ENCODE measurements at places on chromosomes 7 and 10.
A peak's percentile ranks its signal among the peaks of the same experiment; 100 is the strongest.

- DNase-seq: no peak
These were observed 32.7 kb upstream of the HHEX start for GRCh38 chr10:92657024-92657423.

- peak; percentile 82 for DNase-seq
These were observed 82.6 kb upstream of the PRKG1 start for GRCh38 chr10:50991456-50992355.

DNA sequence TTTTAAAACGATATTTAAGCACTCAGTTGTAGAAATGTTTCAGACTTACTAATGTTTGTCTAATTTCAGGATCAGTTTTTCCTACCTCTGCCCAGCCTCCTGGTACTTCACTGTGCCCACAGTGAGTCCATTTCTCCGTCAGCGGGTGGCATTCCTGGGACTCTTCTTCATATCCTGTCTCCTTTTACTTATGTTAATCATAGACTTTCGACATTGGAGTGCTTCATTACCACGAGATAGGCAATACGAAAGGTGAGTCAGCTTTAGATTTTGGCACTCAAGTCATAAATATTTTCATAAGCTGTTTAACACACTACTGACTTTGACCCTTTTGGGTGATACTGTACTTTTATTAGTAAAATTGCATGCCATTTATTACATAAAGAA is 2.1 kb downstream of the ENTPD7 start:
- no peak for DNase-seq

DNA sequence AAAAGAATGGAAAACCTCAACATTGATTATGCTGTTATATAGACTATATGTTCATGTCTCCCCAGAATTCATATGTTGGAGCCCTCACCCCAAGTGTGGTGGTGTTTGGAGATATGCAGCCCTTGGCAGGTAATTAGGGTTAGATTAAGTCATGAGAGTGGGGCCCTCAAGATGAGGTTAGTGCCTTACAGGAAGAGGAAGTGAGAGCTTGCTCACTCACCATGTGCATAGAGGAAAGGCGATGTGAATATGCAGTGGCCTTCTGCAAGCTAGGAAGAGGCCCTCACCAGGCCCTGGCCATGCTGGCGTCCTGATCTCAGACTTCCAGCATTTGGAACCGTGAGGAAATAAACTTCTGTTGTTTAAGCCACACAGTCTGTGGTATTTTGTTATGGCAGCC is 14.8 kb downstream of the ZNF33A start:
- no peak for DNase-seq

DNA sequence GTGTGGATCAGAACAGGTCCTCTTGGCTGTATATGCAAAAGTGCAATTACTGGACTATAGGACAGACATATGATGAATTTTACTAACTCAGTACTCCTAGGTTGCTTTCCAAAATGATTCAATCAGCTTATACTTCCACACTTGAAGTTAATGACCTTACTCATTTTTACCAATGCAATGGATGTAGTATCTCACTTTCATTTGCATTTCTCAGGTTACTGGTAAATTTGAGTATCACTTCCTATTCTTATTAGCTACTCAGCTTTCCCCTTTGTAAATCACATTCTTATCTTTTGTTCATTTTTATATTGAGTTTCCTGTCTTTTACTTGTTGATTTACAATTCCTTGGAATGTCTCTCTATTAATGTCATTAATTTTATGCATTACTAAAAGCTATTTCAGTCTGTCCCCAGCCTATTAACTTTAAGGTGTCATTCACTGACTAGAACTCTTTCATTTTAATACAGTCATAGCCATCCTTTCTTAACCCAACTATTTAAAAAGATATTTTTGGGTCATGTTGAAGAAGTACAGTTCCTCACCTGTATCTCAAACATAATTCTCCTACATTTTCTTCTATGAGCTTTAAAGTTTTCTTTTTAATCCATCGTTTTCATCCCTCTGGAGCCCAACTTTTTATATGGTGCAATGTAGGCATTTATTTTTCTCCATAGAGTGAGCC is 88.6 kb downstream of the VIM start:
- DNase-seq: no peak

DNA sequence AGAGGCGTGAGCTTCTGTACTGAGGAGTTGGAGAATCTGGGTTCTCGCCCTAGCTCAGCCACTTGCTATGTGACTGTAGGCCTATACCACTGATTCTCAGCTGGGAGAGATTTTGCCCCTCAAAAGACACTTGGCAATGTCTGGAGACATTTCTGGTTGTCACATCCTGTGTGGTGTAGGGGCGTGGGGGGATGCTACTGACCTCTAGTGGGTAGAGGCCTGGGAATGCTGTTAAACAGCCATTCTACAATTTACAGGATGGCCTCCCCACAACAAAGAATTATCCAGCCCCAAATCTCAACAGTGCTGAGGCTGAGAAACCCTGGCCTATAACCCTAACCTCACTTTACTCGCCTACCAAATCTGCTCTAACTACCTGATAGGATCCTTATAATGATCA is 58.8 kb upstream of the GAD2 start:
- no peak for DNase-seq

DNA sequence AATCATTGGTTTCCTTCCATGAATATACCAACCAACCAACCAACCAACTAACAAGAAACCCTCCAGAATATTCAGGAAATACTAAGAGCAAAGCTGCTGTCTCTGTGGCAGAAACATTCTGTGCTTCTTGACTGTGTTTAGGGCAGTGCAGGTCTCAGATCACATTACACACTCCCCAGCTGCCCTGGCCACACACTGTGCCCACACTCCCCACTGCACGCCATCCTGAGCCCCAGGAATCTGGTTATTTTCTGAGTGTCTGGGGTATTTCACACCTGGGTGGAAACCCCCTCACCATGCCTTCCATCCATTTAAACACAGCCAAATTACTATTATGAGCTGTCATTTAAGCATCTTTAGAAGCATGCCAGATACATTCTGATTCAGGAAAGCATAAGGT is 183.7 kb upstream of the ANK3 start:
- no peak for DNase-seq

- DNase-seq: peak; percentile 57
These were observed 253.7 kb downstream of the GLRX3 start for GRCh38 chr10:130389906-130390305.

- DNase-seq: no peak
These were observed 409.0 kb downstream of the CDC14C start for GRCh38 chr7:49333180-49333881.

DNA sequence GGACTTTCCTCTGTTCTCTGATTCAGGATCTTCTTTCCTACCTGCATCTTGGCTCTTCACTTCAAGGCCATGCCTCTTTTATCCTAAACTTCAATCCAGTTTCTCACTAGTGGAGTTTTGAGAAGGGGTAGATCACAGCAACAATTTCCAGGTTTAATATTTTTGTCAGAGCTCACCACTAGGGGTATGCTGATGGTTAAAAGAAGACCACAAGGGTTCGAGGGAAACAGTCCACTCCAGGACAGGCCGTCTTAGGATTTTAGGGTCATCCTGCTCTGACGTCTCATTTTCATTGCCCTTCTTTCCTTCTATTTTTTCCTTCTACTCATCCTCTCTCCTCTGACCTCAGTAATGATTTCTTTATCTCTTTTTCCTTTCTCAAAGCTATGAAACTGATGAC is 11.3 kb downstream of the STAG3 start:
- no peak for DNase-seq

DNA sequence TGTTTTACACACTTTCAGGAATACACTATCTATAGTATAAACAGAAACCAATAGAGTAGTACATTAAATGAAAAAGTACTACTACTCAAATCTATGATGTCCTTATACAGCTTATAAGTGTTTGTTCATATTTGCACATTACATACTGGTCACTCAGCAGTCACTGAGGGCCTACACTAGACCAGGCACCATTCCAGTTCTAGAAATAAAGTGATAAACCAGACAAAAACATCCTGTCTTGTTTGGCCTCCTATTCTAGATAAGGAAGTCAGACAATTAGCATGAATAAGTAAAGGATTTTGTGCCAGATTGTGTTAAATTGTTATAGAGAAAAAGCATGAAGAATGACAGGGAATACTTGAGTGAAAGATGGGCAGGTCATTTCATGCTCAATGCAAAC is 219.0 kb downstream of the CRPPA start:
- DNase-seq: no peak

DNA sequence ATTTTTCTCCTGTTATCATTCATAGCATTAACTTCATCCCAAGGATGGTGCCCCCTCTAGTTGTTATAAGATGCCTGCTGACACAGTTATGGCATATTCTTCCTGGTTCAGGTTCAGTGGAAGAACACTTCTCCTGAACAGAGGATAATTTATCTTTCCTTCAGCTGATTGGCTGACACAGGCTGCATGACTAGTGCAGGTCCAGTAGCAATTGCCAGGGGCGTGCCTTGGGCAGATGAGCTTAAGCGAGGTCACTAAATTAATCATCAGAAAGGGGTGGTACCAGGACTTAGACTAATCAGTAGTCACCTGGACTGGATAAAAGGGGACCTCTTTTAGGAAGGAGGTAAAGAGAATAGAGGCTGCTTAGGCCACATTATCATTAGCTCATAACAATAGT is 42.3 kb downstream of the BZW2 start:
- no peak for DNase-seq

DNA sequence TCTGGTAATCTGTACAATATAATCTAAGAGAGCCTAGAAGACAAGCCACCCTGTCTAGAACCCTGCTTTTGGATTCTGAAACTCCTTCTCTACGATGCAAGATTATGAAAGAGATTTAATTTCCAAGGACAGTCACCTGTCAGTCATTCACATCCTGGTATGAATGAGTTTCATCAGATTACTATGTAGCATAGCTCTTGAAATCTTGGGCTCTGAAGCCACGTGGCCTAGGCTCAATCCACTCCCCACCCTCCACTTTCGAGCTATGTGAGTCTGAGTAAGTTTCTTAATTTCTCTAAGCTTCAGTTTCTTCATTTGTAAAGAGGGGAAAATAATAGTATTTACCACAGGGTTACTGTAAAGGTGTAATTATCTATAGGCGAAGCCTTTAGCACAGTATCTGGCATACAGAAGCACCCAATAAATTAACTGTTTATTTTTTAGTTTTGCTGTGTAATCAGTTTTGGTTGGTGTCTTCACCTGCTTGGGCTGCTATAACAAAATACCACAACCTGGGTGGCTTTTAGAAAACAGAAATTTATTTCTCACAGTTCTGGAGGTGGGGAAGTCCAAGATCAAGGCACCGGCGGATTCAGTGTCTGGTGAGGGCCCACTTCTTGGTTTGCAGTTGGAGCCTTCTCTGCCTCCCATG is 71.3 kb downstream of the MYOF start:
- DNase-seq: no peak

DNA sequence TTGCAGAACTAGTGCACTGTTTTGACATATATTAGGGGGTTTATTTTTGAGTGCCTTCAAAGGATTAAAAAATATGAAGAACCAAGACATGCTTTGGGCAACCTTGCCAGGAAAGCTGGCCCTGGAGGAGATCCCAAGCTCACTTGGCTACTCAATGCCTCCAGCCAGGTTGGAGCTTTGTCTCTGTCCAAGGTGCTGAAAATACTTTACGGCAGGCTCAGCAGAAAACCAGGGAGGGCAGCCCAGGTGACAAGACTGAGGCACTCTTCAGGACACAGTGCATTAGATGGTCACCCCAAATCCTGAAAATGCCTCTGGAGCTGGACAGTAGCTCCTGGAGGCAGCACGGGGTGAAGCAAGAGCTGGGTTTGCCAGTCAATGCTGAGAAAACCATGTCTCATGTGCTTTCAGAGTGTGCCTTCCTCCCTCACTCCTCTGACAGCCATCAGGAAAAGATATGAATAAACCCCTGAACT is 5.8 kb upstream of the KCNH2 start:
- no peak for DNase-seq

DNA sequence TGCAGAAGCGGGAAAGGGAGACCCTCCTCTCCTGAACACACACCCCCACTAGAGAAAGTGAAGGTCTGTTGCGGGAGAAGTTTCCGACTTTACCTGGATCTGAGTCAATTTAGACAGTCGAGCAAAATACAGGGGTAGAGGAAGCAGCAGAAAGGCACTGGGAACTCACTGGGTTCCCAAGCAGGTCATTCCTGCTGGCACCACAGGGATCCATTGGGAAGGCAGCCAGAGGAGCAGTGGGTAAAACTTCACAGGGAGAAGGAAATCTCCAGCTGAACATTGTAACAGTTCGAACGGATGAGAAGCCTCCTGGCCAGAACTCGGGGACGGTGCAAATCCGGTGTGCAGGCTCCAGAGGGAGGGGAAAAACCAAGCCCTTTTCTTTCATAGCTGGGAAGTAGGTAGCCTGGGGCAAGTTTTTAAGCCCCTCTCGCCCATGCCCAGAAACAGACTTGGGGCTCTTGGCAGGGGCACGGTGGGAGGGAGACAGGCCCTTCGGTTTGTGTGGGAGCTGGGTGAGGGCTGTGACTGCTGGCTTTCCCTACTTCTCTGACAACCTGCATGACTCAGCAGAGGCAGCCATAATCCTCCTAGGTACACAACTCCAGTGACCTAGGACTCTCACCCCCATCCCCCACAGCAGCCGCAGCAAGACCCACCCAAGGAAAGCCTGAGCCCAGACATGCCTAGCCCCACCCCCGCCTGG is 51.9 kb downstream of the DDC start:
- DNase-seq: no peak

GRCh38 chr7:102125127-102125596 is 161.5 kb upstream of the SH2B2 start:
- no peak for DNase-seq

- no peak for DNase-seq
These were observed 13.5 kb upstream of the HIPK2 start for GRCh38 chr7:139791316-139791715.

DNA sequence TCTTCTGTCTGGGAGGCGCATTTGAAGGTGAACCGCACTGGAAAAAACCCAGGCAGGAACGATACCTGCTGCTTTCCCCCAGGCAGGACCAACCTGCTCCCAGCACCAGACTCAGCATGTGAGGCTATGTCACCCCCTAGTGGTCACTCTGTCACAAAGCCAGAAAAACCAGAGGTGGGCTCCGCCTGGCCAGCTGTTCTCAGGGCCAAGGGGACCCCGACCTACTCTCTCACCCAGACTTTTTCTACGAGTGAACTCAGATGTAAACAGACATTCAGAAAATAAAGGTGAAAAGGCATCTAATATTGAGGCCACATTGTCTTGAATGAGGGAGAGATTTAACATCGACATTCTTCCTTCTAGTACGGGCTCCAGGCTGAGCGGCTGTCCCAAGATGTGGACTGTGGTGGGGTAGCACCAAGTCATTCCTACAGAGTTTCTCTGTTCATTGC is 117.3 kb downstream of the PRKAG2 start:
- no peak for DNase-seq

- no peak for DNase-seq
These were observed 32.1 kb upstream of the MSRB2 start for GRCh38 chr10:23063045-23063972.

GRCh38 chr10:56319386-56319785 is 41.7 kb downstream of the ZWINT start:
- DNase-seq: no peak
